ENCODE measurements at places on chromosomes 5 and 9. TPM values are rescaled to one million over a fixed set of nuclear protein-coding genes. Genes with fewer than 3 reads are reported as not detected.

DNA sequence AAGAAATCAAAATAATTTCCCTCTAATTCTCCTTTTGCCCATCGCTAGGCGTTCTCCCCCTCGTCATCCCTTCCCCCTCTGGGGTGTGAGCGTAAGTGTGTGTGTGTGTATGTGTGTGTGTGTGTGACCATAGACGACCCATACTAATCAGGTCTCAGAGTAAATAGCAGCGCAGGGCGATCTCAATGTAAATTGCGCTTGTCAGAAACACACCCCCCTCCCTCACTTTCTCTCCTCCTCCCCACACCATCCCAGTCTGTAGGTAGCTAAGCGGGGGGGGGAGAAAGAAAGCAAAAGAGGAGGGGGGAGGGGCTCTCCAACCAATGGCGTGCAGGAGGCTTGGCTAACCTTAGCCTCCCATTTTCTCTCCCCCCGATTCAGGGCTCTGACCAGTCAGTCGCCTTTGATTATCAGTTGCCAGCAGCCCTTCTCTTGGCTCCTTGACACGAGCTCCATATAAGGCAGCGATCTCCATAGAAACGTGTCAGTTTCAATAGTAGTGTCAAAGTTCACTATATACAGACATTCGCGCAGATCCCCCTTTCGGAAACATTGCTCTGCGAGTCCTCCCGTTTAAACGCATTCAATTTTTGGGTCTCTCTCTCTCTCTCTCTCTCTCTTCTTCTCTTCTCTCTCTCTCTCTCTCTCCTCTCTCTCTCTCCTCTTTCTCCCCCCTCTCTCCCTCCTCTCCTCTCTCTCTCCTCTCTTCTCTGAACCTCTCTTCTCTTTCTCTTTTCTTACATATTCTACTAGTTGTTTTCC is at the start of gene NR2F1:
Gene NR2F1, plus strand, starts transcription at position 546 of the 762 bp plus-strand sequence. CDS start 1,802 bp downstream, outside the sequence.
- peak; percentile 90 for DNase-seq

- no peak for DNase-seq
These were observed 9.6 kb downstream of the DNAH5 start for GRCh38 chr5:13934921-13935320.

- DNase-seq, result no peak
These were observed 243.3 kb upstream of the VLDLR start for GRCh38 chr9:2378266-2378665.

DNA sequence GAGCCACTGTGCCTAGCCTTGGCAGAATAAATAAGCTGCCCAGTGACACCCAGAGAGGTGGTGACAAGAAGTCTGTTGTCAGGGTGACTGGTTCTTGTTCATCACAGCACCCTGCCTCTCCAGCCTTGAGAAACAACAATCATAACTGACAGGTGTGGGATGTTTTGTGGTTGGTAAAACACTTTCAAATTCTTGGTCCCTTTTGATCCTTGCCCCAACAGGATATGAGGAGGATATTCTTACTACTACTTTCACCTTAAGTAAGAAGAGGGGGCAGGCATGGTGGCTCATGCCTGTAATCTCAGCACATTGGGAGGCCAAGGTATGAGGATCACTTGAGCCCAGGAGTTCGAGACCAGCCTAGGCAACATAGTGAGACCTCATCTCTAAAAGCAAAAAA is 14.2 kb upstream of the FRRS1L start:
- no peak for DNase-seq

DNA sequence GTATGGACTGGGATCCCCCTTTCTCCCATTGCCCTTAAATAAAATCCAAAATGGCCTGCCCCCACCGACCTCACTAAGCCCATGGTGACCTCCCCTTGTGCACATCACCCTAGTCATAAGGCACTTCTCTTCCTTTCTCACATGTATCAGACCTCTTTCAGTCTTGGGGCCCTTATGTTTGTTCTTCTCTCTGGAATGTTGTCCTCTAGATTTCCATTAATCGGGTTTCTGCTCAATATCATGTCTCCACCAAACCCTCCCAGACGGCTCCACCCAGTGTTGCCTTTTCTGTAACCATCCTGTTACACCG is 196.3 kb downstream of the ERCC6L2 start:
- no peak for DNase-seq

DNA sequence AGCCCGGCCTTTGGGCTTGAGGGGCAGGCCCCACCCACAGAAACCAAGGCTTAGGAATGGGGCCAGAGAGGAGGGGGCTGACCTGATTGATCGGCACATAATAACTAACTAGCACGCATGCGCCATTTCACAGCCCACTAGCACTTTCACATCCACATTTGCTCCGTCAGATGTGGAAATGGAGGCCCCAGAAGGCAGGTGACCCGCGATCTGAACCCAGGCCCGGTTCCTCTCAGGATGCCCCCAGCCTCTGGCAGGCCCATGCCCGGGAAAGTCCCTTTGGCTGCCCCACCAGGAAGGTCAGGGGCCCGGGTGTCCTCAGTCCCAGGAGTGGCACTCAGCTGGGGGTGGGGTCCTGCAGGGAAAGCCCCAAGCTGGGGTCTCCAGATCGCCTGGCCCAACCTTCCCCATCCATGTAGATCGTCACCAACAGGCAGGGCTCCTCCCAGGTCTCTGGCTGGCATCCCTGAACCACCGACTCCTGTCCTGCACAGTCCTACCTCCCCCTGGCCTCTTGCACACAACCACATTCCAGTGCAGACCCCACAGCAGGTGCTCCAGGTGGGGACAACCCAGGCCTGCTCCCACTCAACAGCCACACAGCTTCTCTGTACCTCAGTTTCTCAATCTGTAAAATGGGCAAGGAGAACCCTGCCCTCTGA is 46.7 kb downstream of the VAV2 start:
- DNase-seq, result no peak

- no peak for DNase-seq
These were observed 449 bp upstream of the ADCY2 start for GRCh38 chr5:7395432-7395946.

TRIM32 gene
- 13.3 TPM for total RNA-seq

CCL28 gene
- 0.18 TPM for total RNA-seq

FOXD1 gene
- 1.1 TPM for total RNA-seq

MAP3K1 gene
- total RNA-seq, result 32.1 TPM

SLC36A2 gene
- total RNA-seq, result not detected

Data from cerebellum (tissue), 4 donors.